ENCODE measurements at places on chromosomes 13 and 19.

DNA sequence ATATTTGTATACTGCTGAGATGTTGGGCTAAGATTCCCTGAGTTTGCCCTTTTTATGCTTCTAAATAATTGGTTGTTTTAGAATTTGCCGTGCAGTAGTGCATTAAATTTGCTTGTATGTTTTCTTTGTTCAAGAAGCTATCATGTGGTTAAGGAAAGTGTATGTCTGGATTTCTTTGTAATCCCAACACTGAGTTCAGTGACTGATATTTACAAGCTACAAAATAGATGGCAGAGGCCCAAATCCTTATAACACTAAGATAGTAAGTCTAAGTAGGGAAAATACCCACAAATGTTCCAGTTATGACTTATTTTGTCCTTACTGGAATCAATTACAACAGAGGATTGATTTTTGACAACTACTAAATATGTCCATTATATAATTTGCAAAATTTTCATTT lies 435.0 kb upstream of the KLF12 start:
- DNase-seq = no peak

DNA sequence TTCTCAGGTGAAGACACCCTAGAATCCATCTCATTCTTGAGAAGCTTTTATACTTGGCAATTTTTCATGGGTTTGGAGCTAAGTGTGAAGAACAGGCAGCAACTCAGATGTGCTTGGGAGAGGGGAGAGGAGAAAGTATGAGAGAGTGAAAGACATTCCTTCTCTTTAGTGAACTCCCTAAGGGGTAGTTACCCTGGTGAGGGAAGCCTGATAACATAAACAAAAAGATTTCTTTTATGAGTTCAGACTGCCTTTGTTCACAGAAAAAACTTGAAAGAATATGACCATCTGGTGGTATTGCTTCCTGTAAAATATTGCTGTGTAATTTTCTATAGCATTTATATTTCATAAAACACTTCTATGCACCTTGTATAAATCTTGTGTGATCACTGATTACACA lies at the start of gene STOML3:
Gene STOML3 (minus strand): TSS at position 139 of the 400 bp plus-strand sequence. CDS start 110 bp downstream, at position 29.
- DNase-seq = no peak

DNA sequence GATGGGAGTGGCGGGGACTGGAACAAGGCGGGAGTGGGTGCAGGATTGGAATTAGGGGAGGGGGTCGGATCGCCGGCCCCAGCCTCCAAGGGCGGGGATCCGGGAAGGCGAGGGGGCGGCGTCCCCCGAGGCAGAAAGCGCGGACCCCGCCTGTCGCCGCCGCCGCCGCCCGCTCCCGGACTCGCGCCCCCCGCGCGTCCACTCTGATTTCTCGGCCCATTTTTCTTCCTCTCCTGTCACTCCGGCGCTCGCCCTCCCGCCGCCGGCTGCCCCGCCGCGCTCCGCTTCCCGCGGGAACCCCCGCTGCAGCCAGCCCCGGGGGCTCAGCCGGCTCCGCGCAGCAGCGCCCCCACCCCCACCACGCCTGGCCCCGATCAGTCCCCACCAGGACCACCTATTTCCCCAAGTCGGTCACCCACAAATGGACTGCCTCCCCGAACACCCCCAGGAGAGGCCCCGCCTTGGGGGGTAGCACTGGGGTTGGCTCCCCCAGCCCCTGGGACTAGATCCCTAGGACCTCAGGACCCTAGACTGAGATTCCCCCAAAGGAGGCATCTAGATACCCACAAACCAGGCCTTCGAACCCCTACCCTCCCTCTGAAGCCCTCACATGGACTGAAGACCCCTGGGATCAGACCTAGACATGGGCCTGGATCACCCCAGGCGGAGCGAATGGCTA lies 12.6 kb upstream of the ERFL start:
- DNase-seq = no peak

GRCh38 chr19:38252941-38253691 lies 3.1 kb downstream of the PPP1R14A start:
- DNase-seq = no peak

All from iPS-NIHi11 (cell line).